Smooth muscle cell of bladder (primary cell): ENCODE measurements at places on chromosomes 2 and 18. TPM values are rescaled to one million over a fixed set of nuclear protein-coding genes. Genes with fewer than 3 reads are reported as not detected.

Gene TLX2
- total RNA-seq = not detected in 2 replicates

Gene IL36A
- not detected in 2 replicates for total RNA-seq

Gene POLE4
- total RNA-seq = 29.0 and 30.0 TPM in 2 replicates

Gene TMEM169
- total RNA-seq = 0.09 and 0.14 TPM in 2 replicates
